ENCODE measurements at places on chromosomes 6 and 20.
A peak's percentile ranks its signal among the peaks of the same experiment; 100 is the strongest.

DNA sequence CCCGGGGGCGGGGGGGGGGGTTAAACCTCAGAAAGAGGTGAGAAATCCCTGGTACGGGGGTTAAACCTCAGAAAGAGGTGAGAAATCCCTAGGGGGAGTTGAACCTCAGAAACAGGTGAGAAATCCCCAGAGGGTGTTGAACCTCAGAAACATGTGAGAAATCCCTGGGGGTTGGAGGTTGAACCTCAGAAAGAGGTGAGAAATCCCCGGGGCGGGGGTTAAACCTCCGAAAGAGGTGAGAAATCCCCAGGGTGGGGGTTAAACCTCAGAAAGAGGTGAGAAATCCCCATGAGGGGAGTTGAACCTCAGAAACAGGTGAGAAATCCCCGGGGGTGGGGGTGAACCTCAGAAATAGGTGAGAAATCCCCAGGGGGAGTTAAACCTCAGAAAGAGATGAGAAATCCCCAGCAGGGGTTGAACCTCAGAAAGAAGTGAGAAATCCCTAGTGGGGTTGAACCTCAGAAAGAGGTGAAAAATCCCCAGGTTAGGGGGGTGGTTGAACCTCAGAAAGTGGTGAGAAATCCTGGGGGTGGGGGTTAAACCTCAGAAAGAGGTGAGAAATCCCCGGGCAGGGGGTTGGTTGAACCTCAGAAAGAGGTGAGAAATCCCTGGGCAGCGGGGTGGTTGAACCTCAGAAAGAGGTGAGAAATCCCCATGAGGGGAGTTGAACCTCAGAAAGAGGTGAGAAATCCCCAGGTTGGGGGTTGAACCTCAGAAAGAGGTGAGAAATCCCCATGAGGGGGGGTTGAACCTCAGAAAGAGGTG, 87.4 kb downstream of the PLG start:
- DNase-seq = no peak

DNA sequence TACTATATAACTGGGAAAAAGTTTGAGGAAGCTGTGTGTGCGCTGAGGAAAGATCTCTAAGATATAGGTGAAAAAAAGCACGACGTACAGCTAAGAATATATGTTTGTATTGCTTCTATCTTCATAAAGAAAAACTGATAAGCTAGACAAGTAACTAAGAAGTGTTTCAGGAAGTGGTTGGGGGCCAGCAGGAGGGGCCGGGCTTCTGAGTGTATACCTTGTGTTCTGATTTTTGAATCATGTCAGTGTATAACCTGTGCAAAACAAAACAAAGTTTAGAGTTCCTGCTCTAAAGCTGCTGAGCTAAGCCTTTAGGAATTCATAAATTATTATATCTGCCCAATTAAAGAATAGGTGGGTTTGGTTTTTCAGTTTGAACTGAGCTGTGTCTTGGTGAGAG, 7.9 kb upstream of the OSER1 start:
- no peak for DNase-seq

DNA sequence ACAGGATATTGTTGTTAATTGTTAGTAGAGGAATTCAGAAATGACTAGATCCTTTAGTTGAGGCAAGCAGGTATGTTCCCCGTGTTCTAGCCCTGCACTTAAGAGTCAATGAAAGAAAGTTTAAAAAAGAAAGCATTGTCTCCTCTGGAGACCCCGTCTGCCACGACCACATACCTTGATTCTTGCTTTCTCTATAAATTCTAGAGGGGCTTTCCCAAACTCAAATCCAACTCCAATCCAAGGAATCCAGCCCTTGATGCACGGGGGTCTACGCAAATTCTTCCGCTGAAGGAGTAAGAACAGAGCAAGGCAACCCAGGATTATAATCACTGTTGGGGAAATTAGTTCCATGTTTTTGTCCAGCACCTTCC, 401 bp downstream of the CYP39A1 start:
- no peak for DNase-seq

DNA sequence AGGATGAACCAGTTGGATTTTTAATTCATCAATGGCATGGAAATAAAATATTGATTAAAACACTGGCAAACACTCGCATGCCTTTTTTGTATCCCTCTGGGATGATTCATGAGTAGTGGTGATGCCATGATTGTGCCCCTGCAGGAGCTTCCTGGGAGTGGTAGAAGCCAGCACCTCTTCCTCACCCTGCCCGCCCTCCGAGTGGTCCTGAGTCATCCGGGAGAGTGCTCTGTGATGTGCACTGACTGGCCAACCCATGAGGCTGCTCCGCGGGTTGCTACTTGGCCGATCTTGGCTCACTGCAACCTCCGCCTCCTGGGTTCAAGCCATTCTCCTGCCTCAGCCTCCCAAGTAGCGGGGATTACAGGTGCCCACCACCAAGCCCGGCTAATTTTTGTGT, 27.4 kb downstream of the GJA10 start:
- no peak for DNase-seq

DNA sequence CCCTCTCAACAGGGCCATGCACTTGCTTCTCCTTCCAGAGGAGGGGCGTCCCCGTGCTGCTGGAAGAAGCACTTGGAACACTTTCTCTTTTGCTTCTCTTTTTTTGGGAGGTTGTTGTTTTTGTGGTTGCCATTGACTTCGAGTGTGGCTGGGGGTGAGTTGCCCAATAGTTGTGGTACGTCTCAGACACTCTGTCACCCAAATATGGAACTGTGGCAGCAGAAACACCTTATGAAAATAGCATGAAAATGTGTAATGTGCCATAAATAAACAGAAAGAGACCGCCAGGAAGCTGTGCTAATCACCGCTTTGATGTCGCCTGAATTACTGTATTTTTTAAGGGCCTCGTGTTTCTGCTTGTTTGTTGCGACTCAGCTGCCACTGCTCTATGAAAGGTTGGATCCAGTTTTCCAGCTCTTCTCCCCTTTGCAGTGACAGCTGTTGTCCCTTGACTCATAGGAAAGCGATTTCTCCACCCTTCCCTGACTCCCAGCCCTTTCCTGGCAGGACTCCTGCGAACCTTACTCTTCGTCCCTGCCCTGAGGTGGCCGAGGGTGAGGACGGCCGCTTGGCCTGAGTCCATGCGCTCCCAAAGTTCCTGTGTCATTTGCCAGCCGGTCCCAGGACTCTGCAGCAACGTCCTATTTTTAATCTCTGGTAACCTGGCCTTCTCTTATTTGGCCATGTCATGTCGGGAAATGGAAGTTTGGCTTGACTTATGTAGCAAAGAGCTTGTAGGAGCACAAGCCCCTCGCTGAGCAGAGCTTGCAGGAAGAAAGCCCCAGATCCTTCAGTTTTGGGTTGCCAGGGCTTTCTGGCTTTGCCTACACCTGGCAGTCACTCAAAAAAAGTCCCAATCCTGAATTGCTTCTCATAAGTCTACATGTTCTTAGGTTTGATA, 694.6 kb downstream of the QKI start:
- peak; percentile 84 for DNase-seq

DNA sequence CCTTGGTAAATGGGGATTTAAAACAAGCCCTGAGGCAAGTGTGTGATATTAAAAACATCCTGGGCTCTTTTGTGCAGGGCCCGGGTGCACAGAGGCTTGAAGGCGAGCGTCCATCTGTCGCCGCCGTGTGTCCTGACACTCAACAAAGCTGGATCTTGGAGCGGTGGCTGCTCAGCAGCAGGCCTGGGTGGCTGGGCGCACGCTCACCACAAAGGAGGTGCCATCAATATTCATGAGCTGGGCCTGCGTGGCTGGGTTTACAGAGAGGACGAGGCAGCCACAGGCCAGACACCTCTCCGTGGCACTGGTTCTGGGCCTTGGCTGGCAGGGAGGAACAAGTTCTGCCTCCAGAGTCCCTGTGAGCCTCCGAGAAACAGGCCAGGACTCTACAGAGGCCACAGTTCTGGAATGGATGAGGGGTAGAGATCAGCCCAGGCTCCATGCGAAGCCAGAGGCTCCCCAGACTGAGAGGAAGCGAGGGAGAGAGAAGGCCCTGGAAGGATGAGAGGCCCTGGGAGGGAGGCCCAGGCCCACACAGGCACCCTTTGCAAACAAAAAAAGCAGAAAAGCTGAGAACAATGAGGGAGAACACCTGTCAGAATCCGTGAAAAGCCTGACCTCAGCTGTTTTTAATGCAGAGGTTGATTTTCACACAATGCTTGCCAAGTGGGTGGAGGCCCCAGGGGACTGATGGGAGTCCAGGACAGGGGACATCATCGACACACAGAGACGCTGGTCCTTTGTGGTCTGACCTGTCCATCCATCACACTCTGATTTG, 21.9 kb downstream of the BHLHE23 start:
- no peak for DNase-seq

DNA sequence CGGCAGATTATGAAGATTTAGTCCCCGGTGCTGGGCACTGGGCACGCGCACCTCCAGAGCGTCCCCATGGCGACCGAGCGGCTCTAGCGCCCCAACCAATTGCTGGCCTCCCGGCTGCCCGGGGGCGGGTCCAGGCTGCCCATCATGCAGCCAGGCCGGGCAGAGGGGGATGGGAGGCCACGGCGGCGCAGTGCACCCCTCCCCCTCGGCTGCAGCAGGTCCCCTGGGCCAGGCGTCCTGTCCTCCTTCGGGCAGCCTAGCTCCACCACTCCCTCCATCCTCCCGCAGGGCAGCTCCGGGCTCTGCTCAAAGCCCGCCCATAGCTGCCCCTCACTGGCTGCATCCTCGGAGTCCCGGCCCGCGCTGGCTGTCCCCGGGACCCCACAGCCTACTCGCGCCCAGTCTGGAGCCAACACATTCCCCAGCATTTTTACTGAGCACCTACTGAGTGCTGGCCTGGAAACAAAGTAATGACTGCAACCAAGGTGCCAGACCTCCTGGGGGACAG, 99.4 kb downstream of the ASXL1 start:
- DNase-seq = no peak

- no peak for DNase-seq
These were observed 2.6 kb downstream of the BLCAP start for GRCh38 chr20:37524859-37525708.

All from suppressor macrophage treated with lipopolysaccharide for 1 hour (primary cell).